Inflammatory macrophage (primary cell): ENCODE measurements at places on chromosomes 6 and 20.
A peak's percentile ranks its signal among the peaks of the same experiment; 100 is the strongest.

DNA sequence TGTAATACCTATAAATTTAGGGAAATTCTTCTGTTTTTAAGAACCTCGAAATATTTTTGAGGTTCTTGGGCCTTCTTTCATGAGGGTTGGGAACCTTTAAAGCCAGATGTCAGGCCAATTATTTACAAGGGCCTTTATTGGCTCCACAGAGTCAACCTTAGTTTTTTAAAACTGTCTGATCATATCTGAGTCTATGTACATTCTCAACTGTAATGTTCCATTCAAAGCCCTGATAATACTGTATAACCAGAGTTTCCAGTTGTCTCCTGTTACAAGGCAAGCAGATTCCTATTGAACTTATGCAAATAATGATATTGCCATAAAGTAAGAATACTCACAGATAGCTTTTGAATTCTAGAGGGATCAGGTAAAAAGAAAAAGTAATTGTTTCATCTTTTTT, 545.5 kb downstream of the EPM2A start:
- no peak for DNase-seq

DNA sequence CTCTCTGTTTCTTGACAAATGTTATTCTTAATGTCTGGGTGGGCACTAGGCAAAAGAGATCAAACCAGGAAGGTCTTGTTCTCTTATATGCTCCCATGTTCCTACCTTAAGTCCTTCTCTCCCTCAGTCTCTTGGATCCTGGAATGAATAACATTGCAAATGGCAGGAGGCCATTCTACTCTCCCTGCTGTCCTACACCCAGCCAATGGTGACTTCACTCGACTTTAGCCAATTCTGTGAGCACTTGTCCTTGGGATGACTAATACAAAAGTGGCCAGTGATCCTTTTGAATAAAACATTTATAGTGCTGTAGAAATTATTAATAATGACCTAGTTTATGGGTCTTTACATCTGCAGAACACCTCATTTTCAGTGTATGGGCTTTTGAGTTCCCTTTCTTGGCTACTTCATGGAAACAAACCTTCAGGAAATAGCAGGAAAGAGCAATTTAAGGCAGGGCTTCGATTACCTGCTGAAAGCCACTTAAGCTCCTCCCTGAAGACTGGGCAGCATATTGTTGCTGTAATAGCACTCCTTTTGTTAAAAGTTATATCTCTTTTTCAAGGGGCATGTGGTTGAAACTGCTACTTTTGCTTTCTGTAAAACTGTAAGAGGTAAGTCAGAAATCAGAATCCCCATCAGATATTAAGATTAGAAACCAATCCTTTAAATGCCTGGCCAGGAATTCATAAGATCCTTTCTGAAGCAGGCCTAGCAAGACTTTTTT, 10.5 kb downstream of the OTOR start:
- DNase-seq = no peak

DNA sequence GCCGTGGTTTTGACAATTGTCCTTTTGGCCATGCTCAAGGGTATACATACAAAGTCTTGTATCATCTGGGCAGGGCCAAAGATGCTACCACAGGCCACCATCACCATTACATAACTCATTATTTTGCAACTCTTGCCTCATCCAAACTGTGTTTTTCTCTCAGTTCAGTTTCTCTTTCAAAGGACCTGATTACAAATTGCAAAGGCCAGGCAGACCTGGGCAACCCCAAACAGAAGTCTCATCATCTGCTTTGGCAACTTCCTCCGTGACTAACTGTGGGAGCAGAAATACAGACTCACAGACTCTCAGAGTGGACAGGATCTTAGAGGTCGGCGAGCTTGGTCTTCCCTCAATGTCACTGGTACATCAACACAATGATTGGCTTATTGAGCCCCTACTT, 117.8 kb upstream of the NEDD9 start:
- peak; percentile 100 for DNase-seq

DNA sequence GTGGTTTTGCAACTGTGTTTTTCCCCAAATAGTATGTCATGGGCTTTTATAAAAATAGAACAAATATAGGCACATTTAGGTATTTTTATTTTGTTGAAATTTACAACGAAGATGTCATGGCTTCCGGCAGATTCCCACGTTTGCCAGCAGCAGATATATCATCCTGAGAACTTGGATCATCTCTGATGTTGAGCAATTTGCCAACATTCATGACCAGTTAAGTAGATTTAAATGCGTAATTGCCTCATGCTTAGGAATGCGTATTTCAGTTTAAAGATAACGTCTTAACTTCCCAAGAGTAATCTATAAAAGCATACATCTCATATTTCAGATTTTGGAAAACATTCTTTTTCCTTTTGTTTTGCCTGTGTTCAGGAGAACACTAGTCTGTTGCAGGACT, 457.8 kb downstream of the QKI start:
- no peak for DNase-seq

GRCh38 chr6:32637219-32637880, at the start of gene HLA-DQA1:
HLA-DQA1 (plus strand) TSS chr6:32637406; CDS start chr6:32637459, 53 bp downstream.
- DNase-seq = peak; percentile 96

DNA sequence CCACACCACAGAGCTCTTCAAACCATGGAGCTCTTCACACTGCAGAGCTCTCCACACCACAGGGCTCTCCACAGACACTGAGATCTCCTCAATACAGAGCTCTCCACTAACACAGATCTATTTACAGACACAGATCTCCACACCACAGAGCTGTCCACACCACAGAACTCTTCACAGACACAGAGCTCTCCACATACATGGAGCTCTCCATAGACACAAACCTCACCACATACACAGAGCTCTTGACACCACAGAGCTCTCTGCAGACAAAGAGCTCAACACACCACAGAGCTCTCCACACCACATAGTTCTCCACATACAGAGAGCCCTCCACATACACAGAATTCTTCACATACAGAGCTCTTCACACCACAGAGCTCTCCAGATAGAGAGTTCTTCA, 53.0 kb downstream of the ERMARD start:
- no peak for DNase-seq

DNA sequence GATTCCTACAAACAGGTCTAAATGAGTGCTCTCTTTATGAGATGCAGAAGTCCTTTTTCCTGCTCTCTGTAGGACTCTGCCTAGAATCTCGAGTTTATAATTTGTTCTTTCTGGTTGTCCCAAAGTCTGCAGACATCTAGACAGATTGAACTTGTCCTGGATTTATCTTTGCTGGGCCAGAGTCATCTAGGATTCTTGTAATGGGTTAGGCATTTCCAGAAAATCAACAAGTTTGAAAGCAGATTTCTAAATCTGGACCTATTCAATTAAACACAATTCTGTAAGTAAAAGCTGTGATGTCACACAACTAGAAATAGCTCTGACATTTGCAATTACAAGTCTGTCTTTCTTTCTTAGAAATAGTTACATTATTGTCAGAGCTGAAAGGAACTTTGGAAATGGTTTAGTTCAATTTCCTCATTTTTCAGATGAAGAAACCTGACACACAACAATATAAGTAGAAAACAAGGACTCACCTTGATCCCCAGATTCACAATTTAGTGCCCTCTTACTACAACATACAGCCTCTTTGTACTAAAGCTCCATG, 4.2 kb upstream of the RSPO3 start:
- no peak for DNase-seq

DNA sequence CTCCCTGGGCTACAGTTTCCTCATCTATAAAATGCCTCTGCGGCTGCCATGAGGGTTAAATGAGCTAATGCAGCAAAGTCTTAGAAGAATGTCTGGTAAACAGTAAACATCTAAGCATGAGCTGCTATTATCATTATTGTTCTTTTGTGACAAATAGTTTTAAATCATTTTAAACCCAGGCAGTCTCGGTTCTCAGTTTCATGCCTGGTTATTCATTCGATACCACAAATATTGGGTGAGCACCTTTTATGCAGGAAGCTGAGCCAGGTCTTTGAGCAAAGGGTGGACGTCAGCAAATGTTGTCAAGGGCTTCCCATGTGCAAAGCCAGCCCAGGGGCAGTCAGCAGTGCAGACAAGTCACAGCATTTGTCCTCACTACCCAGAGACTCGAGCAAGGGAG, 128.7 kb downstream of the NFATC2 start:
- DNase-seq = no peak

DNA sequence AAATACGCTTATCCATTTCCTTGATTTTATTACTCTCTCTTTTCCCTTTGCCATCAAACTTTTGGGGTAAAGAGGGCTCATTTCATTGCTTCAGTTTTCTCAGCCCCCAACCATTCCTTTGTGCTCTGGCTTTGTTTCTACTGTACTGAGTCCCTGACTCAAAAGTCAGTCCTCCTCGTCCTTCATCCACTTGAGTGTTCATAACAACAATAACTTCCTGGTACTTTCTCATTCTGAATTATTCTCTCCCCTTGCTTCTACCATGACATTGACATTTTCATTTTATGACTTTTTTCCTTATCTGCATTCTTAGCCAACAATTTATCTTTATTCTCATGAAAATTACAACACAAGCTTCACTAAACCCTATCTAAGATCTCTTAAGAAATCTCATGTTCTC, 911 bp downstream of the ENPP3 start:
- no peak for DNase-seq

GRCh38 chr20:47850146-47850545, 64.9 kb upstream of the SULF2 start:
- DNase-seq = no peak

- DNase-seq = no peak
Measured at GRCh38 chr6:167557675-167558074, 232.8 kb downstream of the TTLL2 start.

- no peak for DNase-seq
Measured at GRCh38 chr6:116672306-116672705, 3.7 kb upstream of the ZUP1 start.

DNA sequence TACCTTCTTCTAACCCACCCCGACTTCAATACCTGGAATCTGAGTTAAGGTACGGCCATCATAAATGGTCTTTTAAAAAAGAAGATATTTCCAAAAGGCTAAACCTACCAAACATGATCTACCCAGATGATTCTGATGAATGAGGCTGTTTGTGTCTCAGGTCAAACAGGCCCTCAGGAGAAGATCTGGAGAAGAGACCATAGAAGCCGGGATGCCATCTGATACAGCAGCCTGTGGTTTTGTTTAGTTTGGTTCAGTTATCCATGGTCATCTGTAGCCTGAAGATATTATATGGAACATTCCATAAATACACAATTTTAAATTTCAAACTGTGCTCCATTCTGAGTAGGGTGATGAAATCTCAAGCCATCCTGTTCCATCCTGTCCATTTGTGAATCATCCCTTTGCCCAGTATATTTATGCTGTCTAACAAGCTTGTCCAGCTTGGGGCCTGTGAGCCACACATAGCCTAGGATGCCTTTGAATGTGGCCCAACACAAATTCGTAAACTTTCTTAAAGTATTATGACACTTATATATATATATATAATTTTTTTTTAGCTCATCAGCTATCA, 4.0 kb upstream of the CAP2 start:
- DNase-seq = no peak

DNA sequence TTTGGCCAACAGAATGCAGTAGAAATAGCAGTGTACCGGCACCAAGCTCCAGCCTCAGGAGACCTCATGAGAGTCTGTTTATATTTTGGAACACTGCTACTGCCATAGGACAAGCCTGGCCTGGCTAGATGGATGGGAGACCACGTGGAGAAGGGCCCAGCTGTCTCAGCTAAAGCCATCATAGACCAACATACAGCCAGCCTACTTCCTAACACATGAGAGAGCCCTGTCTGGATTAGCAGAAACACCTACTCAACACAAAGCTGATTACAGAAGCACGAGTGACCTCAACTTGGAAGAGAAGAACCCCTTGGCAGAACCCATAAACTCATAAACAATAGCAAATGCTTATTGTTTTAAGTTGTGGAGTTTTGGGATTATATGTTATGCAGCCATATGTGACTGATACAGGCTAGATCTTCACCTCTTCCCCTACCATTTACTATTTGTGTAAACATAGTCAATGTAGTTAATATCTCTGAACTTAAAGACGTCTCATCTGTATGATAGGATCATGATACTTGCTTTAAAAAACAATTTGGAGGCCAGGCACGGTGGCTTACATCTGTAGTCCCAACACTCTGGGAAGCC, 199.4 kb upstream of the ZNF217 start:
- peak; percentile 73 for DNase-seq

DNA sequence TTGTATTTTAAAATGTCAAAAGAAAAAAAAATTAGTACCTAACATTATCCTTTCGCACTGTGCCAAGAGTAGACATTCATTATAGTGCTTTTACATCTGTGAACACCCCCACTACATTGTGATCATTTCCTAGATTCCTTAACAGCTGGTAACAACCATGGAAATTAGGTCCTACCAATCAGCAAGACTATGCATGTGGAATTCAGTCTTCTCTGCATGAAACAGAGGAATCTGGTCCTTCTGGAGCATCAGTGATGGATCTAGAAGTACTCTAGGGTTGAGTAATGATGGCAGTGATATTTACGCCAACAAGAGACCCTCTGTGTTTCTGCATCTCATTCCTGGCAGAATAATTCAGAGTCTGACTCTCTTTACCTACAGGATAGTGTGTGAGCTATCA, 9.4 kb downstream of the OR12D1 start:
- no peak for DNase-seq

GRCh38 chr6:49782725-49783124, 4.4 kb downstream of the PGK2 start:
- DNase-seq = no peak

- no peak for DNase-seq
Measured at GRCh38 chr6:23335894-23336293, 766.5 kb downstream of the HDGFL1 start.

GRCh38 chr20:22585786-22586493, 1.6 kb upstream of the FOXA2 start:
- DNase-seq = no peak

DNA sequence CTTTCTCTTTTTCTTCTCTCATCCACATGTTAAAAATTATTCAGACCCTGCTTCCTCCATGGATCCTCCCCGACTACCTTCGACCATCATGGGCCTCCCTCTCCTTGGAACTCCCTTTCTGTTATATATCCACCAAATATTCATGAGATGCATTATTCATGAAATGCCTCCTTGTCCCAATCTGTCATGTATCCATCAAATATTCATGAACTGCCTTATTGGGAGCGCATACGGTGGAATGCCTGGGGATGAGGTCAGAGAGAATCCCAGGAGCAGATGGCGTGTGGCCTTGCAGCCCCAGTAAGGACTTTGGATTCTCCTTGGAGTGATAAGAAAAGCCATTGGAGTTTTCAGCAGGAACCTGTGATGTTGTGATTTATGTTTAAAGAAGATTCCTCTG, 97.0 kb downstream of the NRN1 start:
- no peak for DNase-seq
